ENCODE measurements at places on chromosomes 5 and 9. TPM values are rescaled to one million over a fixed set of nuclear protein-coding genes. Genes with fewer than 3 reads are reported as not detected.

Gene OR2S2
- polyA plus RNA-seq, result not detected

Gene STC2
- polyA plus RNA-seq, result 1.4 TPM

Gene ADAMTSL1
- polyA plus RNA-seq, result 1.2 TPM

Gene SUSD3
- polyA plus RNA-seq, result 0.83 TPM

Gene PCDHA2
- not detected for polyA plus RNA-seq

Gene RNF208
- 28.5 TPM for polyA plus RNA-seq

Gene STRBP
- polyA plus RNA-seq, result 16.9 TPM

Gene FBN2
- polyA plus RNA-seq, result 0.09 TPM

Gene CETN3
- polyA plus RNA-seq, result 19.8 TPM

Gene ORM1
- polyA plus RNA-seq, result not detected

Gene IFNA13
- not detected for polyA plus RNA-seq

Gene C5orf15
- 8.3 TPM for polyA plus RNA-seq

Gene CNTRL
- polyA plus RNA-seq, result 4.0 TPM

Gene RXRA
- polyA plus RNA-seq, result 31.4 TPM

Gene DOCK2
- polyA plus RNA-seq, result 1.2 TPM

Gene KLHL3
- polyA plus RNA-seq, result 0.95 TPM

Gene GCNT4
- 0.80 TPM for polyA plus RNA-seq

Gene SLC36A2
- not detected for polyA plus RNA-seq

Gene ORM2
- polyA plus RNA-seq, result 0.12 TPM

Measured in esophagus (tissue), 2 donors.